Tracheal epithelial cell (primary cell): ENCODE measurements at places on chromosomes 2 and 18. TPM values are rescaled to one million over a fixed set of nuclear protein-coding genes. Genes with fewer than 3 reads are reported as not detected.

The PIGN gene
- total RNA-seq, result 47.1 and 48.0 TPM in 2 replicates

The CENPA gene
- 4.8 TPM in 1 of 2 replicates, not detected in the other for total RNA-seq

The ALK gene
- total RNA-seq, result not detected in 2 replicates

The RTP5 gene
- not detected in 2 replicates for total RNA-seq

The IL1R1 gene
- total RNA-seq, result 1.7 and 4.8 TPM in 2 replicates

The GPR45 gene
- not detected in 2 replicates for total RNA-seq

The IL1R2 gene
- 8.9 TPM in 1 of 2 replicates, not detected in the other for total RNA-seq

The KCNS3 gene
- total RNA-seq, result 3.0 and 20.2 TPM in 2 replicates

The PCARE gene
- total RNA-seq, result not detected in 2 replicates

The IL36B gene
- not detected in 2 replicates for total RNA-seq

The IL37 gene
- not detected in 2 replicates for total RNA-seq

The SERPINB11 gene
- not detected in 2 replicates for total RNA-seq

The REG1A gene
- total RNA-seq, result not detected in 2 replicates

The EPHA4 gene
- total RNA-seq, result 3.6 and 5.8 TPM in 2 replicates

The COL6A3 gene
- total RNA-seq, result 0.21 and 0.72 TPM in 2 replicates
